ENCODE measurements at places on chromosomes 3 and 15.

- no peak for DNase-seq
These were observed 37.4 kb downstream of the ADCY5 start for GRCh38 chr3:123411340-123412040.

DNA sequence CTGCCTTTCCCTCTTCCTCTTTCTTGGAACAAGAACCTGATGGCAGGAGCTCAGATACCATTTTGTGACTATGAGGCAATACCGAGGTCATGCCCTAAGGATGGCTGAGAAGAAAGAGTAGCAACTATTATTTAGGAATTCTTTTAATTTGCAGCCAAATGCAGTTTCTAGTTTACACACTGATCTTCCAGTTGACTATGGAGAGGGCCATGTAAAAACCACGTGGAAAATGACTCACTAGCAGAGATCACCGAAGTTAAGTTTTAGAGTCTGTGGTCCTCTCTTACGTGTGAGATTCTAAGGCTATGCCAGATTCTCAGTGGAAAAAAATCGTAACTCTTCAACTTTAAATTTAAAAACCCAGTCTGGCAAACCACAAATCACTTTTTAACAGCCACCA is 7.8 kb downstream of the BNC1 start:
- DNase-seq = no peak

DNA sequence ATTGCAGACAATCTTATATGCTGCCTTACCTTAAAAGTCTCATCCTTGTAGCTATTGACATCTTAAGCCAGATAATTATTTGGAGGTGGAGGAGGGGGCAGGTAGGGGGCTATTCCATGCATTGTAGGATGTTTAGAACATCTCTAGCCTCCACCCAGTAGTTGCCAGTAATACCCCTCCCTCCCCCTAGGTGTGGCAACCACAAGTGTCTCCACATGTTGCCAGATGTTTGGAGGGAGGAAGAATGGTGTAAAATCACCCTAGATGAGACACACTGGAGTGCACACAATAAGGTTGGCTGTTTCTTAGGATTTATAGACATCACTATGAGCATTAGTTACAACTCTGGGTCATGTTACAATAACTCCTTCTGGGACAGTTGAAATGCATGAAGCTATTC is 27.4 kb downstream of the GORASP1 start:
- no peak for DNase-seq

DNA sequence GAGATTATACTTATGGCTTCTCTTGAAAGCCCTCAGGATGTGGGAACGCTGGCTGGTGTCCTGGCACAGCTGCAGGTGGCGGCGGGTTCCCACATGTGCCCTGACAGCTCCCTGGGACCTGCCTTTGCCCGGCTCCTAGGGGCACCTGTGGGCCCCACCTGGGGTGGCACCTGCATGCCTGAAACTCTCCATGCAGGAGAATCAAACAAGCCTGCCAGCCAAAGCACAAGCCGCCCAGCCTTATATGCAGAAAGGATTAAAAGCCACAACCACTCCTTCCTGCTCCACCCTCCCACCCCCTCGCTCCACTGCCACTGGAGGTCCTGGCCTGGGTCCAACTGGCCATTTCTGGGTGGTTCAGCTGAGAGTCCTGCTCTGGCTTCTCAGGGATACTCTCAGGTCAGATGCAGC is 18.1 kb downstream of the TRPM1 start:
- DNase-seq = no peak

- DNase-seq = no peak
These were observed 87.4 kb downstream of the ITPR1 start for GRCh38 chr3:4580346-4581123.

- DNase-seq = no peak
These were observed 527.9 kb upstream of the MDFIC2 start for GRCh38 chr3:70840106-70840870.

DNA sequence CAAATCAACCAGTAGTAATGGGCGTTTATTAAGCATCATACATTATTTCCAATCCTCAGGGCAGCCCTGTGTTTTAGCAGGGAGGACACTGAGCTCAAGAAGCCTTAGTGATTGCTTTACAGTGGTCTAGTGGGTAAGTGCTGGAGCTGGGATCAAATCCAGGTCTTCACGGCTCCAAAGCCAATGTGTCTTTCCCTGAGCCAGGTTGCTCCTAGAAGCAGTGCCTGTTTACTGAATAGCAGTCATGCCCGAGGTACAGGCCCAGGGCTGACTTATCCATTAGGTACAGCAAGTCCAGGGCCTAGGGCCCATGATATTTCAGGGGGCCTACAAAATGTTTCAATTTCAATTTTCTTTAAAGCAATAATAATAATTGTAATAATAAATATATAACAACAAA is 9.6 kb upstream of the SMAD6 start:
- DNase-seq = no peak

DNA sequence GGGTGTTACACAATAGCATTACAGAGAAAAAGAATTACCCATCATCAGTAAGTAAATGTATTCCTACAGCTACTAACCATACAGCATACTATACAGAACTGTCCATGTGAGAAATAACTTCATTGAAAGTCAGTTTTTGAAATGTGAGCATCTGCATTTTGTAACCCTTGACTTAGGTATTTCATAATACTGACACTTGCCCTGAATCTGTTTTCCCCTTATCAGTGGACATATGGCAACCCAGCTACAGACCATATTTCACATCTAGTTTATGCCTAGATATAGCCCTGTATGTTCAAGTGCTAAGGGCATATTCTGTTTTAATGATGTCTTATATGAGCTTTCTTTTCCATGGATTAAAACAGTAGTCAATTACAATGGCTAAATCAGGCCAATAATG is 297.6 kb downstream of the TBC1D5 start:
- DNase-seq = no peak

DNA sequence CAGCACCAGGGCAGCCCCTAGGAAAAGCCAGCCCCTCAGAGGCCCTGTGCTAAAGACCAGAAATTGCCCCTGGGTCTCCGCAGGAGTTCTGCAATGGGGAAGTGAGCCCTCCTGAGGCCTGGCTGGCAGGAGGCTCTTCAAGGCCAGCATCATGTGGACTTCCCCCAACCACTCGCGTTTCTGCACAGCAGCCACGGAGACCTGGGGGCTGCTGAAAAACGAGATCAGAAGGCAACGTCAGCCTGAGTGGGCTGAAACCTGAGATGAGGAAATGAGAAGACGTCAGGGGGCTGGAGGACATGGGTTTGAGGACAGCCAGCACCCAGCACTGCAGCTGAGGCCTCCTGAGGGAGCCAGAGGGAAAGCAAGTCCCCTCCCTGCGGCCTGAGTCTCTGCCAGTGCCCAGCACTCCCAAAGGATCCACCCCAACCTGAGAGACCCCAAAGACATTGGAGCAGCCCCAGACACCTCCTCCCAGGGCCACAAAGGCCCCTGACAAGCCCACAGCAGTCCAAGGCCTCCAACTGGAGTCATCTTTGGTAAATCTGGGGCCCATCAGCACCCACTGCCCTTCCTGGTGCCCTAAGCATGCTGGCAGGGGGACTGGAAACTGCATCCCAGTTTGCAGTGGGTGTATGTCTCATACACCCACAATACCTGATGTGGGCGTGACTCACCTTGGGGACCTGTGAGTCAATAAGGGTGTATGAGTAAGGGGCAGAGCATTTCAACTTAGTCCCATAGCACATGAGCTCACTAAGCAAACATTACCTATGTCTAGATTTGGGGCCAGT is 29.2 kb upstream of the CYP11A1 start:
- DNase-seq = no peak

DNA sequence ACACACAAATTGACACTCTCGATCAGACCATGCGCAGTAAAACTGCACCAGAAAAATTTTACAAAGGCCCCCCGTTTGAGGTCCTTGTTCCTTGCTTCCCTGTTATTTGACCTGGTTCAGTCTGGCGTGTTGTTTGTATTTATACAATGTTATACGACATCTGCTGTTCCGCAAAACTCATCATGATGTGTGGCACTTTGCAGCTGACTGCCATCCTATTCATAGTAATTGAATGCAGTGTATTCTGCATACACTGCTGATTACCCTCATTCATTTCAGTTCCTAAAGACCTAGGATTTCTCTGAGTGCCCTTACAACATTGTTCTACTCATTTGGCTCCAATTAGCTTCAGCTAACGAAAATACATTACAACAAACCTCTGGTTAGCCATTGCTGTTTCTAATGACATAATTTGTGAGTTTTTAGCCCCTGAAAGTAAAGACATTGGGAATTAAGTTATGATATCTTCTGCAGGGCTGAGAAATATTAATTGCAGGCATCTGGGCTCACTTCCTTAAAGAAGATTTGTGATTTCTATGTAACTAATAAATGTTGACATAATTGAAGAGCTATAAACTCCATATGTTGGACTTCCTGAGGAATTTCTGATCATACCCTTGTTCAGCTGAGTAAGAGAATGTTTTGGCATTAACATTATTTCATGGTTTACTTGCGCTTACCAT is 75.7 kb downstream of the C3orf38 start:
- DNase-seq = no peak
